Fibroblast of the aortic adventitia (primary cell): ENCODE measurements at places on chromosomes 2 and 18.

DNA sequence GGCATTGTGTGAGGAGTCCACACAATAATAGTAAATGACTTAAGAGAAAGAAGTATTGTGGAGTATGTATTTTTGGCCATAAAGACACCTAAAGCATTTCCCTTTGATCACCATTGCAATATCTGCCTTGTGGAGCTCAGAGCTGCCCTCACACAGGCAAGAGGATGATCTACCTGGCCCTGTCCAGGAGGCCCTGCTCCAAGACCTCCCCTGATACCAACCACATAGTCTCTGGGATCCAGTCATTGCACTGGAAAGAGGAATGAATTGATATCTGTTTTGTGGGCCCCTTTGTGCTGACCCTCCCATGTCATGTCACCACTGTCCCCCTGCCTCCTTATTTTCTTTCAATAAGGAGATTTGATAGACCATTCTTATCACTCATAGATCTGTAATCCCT, 430.6 kb upstream of the TNP1 start:
- DNase-seq, result no peak

DNA sequence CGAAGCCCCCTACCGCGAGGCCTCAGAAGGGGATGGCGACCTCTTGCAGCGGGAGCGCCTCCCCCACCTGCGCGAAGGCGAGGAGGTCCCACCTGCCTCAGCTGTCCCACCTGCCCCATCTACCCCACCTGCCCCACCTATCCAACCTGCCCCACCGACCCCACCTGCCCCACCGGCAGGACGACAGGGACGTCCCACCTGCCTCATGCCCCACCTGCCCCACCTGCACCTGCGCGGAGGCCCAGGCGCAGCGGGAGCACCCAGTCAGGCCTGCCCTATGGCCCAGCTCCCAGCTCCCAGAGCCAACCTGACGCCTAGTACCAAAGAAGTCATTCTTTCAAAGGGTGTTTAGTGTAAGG, 489.1 kb upstream of the SMIM21 start:
- no peak for DNase-seq

DNA sequence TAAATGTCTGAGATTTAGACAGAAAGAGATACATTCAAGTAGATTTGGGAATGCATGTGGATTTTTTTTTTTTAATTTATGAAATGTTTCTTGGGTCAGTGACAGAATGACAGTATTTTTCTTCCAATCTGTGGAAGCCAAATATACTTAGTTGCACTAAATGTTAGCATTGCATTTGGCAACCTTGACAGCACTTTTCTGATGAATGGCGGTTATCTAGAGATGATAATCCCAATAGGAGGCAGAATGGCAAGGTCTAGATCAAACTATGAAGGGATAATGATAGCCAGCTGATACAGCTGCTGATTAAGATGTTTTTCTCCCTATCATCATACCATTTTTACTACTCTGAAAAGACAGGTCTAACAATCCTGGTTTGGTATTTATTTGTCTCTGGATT, 174.5 kb upstream of the STON1 start:
- DNase-seq, result no peak

DNA sequence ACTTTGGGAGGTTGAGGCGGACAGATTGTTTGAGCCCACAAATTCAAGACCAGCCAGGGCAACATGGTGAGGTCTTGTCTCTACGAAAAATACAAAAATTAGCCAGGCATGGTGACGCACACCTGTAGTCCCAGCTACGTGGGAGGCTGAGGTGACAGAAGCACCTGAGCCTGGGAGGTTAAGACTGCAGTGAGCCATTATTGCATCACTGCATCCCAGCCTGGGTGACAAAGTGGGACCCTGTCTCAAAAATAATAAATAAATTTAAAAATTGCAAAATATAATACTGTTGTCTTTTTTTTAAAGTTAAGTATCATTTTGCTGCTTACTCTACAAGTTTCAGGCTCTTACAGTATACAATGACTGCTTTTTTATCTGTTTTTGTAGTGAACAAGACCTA, 4.0 kb upstream of the ANKRD12 start:
- DNase-seq, result no peak

GRCh38 chr2:88540346-88540745, 86.9 kb downstream of the EIF2AK3 start:
- DNase-seq, result peak; percentile 69

- DNase-seq, result no peak
Observed at GRCh38 chr2:104028061-104028460, 825.9 kb upstream of the POU3F3 start.

DNA sequence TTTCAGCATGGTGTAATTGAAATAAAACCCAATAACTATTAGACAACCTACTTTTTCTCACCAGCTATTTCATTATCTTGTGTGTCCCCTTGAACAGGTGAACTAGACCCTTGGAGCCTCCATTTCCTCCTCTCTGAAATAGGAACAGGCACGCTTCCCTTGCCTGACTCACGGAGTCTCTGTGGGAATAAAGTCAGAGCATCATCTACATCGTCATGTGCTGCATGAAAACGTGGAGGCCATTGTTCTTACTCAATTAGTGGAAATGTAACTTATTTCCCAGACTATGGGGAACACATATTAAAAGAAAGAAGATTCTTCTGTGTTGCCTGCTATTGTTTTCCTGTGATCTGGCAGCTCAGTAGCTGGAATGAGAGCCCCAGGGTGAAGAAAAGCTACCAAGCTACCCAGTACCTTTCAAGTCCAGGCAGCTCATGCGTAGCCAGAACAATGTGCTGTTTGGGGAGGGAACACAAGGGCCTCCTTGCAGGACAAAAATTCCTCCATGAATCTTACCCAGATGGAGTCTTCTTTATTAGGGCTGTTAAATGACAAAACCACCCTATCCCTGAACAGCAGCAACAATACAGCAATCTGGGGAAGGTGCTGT, 59.8 kb downstream of the SOX11 start:
- no peak for DNase-seq

- no peak for DNase-seq
Observed at GRCh38 chr18:12409469-12409868, 1.7 kb downstream of the PRELID3A start.

- no peak for DNase-seq
Observed at GRCh38 chr2:120551522-120551921, 184.1 kb upstream of the GLI2 start.
